ENCODE measurements at places on chromosomes 2 and 18. TPM values are rescaled to one million over a fixed set of nuclear protein-coding genes. Genes with fewer than 3 reads are reported as not detected.
A peak's percentile ranks its signal among the peaks of the same experiment; 100 is the strongest.

Gene UGT1A8
- not detected for total RNA-seq

- DNase-seq: no peak
Observed at GRCh38 chr18:24818441-24818840, 358.0 kb downstream of the HRH4 start.

DNA sequence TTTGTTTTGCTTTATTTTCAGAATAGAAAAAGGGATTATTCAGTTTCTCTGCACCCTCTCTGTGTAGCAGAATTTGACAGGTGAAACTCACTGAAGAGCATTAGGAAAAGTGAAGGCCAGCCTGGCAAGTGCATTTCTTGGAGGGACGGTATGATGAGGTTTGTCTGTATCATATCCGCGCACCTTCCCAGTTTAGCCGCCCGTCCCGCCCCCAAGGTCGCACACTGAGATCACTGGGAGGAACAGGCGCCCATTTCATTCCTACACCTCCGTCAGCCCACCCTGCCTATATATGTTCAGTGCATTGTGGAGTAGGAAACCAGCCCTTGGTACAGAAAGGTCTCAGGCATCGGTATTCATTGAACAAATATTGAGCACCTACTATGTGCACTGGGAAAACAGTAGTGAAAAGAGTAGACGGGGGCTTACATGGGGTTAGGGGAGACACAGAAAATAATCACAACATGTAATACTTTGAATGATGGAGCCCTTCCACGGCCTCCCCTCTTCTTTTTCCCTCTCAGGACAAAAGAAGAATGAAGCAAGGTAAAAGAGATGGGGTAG, 678 bp upstream of the FECH start:
- no peak for DNase-seq

Gene IRS1
- 1.9 TPM for total RNA-seq

GRCh38 chr2:203802342-203803052, 65.1 kb upstream of the CTLA4 start:
- DNase-seq: peak; percentile 28

- no peak for DNase-seq
Observed at GRCh38 chr2:227267410-227268115, 57.5 kb upstream of the MFF start.

Gene FBXO48
- total RNA-seq: 1.3 TPM

DNA sequence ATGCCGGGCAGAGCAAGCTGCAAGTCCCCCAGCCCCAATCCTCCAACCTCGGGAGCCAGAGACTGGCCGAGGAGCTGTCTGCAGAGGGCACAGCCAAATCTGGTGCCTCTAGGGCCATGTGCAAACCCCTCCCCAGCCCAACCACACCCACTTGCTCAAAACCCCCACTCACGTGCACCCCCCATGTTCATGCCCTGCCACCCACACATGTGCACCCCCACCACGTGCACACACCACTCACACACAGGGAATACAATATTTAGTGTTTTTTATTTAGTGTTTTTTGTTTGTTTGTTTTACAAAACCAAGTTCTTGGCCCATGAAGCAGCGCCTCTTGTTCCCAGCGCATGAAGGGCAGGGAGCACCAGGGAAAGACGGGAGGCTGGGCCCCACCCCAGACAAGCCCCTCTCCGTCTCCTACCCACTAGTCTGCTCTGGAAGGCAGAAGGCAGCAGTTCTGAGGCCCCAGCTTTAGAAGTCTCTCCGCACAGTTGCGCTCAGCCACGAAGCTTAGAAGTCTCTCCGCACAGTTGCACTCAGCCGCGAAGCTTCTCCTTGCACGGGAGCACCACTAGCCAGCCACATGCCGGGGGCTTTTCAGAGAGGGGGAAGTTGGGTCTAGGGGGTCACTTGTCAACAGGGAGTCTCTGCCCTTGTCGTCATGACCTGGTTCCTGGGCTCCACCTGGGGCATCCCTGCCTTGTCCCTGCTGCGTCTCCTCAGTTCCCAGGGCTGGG, 276.1 kb upstream of the HDAC4 start:
- DNase-seq: no peak

GRCh38 chr2:62569907-62570841, 64.2 kb upstream of the TMEM17 start:
- DNase-seq: no peak

DNA sequence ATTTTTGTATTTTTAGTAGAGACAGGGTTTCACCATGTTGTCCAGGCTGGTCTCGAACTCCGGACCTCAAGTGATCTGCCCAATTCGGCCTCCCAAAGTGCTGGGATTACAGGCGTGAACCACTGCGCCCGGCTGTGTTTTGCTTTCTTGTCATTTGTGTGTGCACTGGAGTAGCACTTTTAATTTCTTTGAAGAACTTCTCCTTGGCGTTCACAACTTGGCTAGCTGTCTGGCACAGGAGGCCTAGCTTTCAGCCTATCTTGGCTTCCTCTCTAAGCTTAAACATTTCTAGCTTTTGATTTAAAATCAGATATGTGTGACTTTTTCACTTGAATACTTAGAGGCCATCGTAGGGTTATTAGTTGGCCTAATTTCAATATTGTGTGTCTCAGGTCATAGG, 93.0 kb downstream of the COMMD1 start:
- no peak for DNase-seq

GRCh38 chr2:112474844-112475486, 7.0 kb upstream of the TTL start:
- no peak for DNase-seq

Gene NPPC
- total RNA-seq: 0.41 TPM

Gene CCDC178
- not detected for total RNA-seq

Gene MIB1
- total RNA-seq: 45.0 TPM

Gene SH3RF3
- total RNA-seq: 0.78 TPM

- DNase-seq: no peak
Observed at GRCh38 chr2:170823088-170823897, 6.6 kb downstream of the GAD1 start.

GRCh38 chr2:211512806-211513205, 956.4 kb downstream of the CPS1 start:
- DNase-seq: no peak

Gene CNTNAP5
- not detected for total RNA-seq

DNA sequence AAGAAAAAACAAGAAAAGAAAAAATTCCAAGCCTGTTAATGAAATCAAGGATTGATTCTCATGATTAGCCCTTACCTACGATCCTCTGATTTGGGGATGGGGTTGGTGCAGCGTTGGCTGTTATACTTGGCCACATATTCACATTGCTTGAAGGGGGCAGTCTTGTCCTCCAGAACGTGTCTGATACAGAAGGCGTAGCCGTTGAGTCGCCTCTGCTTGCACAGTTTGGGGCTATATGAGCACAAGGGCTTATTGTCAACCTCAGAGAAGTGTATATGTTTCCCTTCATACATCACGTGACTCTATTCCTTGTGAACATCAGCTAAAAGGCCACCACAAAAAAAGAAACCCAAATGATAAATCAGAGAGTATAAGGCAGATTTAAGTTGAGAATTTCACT, 23.2 kb downstream of the INO80D start:
- DNase-seq: no peak

DNA sequence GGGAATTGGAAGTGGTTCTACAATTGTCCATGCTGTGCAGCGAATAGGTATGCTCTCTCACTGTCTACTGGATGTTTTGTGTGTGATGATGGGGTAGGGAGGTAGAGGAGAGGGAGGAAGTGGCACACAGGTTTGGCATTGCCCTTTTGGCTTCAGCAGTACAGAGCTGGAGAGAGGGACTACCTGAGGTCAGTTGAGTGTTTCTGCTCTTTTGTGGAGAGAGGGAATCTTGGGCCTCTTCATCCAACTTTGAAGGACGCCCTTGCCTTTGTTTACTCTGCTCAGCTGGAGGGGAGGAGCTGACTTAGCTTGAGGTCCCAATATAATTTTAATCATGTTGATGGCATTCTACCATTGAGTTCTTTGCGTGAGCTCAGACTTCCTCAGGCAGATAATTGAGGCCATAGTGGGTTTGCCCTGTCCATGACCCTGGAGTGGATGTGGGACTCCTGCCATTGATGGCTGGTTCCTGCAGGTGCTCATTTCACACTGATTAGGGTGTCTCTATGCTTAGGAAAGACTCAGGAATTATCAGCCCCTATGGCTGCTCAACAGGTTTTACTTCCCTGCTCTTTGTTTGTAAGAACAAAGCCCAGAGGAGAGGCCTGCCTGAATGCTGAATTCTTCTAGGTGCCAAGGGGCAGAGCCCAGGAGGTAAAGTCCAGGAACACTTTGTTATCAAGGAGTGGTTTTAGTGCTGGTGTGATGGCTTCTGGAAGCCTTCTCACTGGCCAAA, 7.2 kb downstream of the RPIA start:
- no peak for DNase-seq

DNA sequence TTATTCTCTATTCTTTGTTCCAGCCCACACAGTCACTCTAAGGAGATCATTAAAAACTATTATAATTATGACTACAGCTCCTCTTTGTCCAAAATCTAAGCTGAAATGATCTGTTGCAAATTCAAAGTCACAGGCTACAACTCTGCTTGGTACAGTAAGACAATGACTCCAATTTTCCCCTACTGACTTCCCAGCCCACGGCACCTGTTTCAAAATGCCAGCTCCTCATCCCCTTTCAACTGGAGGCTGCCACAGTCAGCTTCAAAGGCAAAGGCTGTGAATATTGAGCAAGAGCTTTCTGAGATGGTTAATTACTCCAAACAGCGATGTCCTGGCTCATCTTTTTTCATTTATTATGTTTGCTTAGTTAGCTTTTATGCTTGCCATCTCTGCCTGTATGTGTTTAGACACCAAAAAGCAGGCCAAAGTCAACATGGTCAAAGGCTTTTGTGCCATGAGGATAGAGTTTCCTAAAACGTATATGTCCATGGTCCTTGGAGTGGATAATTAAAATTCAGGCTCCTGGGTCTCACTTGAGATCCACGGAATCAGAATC, 141.1 kb downstream of the DOCK10 start:
- no peak for DNase-seq

GRCh38 chr18:13536578-13536977, 189.8 kb downstream of the FAM210A start:
- DNase-seq: no peak

GRCh38 chr18:9835113-9835755, 50.5 kb upstream of the TXNDC2 start:
- DNase-seq: no peak

DNA sequence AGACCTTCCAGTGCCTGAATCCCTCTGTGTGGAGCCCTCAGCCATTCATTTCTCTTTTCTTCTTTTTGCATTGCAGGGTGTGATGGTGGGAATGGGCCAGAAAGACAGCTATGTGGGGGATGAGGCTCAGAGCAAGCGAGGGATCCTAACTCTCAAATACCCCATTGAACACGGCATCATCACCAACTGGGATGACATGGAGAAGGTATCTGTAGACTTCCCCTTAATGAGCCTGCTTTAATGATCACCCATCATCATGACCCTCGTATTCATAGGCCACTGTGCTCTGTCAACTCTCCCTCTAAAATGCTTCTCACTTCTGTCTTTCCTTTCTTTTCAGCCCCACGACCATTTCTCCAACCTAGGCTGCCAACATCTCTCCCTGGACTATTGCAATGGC, 9.5 kb downstream of the ACTG2 start:
- DNase-seq: no peak

Gene VIT
- not detected for total RNA-seq

- no peak for DNase-seq
Observed at GRCh38 chr2:178315488-178315948, 121.2 kb downstream of the OSBPL6 start.

GRCh38 chr2:212523756-212524155, 14.8 kb downstream of the ERBB4 start:
- DNase-seq: no peak

DNA sequence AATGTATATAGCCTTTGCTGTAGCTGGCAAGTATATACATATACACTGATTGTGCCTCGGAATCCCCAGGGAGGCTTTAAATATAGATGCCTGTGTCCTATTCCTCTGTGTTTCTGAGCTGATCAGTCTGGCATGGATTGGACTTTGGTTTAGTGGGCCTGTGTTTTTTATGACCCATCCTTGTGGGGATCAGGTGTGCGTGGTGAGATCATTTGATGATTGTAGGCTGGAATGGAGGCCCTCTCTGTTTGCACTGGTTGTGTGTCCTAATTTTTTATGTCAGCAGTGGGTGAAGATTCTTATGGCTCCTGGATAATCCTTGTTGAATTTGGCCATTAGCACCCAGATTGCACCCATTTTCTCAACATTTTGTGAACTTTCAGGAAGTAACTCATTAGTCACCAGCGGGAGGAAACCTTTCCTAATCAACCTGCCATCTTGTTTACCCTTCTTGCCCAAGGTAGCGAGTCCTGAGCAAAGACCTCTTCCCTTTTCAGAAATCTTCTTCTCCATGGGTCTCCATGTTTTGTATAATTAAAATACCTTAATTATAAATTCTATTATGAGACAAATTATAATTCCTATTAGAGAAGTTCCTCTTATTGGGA, 75.8 kb downstream of the UGGT1 start:
- no peak for DNase-seq

DNA sequence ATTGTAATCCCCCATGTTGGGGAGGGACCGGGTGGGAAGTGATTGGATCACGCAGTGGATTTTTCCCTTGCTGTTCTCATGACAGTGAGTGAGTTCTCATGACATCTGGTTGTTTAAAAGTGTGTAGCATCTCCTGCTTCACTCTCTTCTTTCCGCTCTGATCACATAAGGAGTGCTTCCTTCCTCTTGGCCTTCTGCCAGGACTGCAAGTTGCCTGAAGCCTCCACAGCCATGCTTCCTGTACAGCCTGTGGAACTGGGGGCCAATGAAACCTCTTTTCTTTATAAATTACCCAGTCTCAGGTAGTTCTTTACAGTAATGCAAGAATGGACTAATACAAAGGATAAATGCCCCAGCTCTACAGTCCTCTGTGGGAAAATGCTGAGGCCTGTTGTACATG, 437.5 kb upstream of the NXPH2 start:
- no peak for DNase-seq

Gene POTEF
- not detected for total RNA-seq

DNA sequence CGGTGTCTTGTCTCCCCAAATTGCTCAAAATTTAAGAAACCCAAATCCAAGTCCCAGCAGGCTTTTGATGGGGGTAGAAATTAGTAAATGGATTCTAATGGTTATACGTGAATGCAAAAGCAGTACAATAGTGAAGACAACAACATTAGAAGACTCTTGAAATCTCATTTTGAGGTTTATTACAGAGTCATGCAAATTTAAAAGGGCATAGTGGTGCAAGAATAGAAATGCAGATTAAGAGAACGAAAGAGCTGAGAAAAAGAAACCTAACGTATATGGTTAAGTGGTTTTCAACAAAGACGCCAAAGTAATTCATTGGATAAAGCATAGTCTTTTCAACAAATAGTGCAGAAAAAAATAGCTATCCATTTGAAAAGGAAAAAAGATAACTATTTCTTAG, 33.2 kb upstream of the CXXC1 start:
- DNase-seq: no peak

Gene SPHKAP
- not detected for total RNA-seq

Gene CD226
- total RNA-seq: 85.3 TPM

Gene FAM110C
- total RNA-seq: 5.7 TPM

Gene USP37
- 40.7 TPM for total RNA-seq

GRCh38 chr18:9079818-9080528, 22.5 kb upstream of the NDUFV2 start:
- no peak for DNase-seq

GRCh38 chr18:46624127-46624526, 32.9 kb downstream of the LOXHD1 start:
- DNase-seq: no peak

- no peak for DNase-seq
Observed at GRCh38 chr2:95350774-95351597, 51.5 kb upstream of the FAHD2A start.

Gene UCN
- 0.94 TPM for total RNA-seq

Gene AAK1
- total RNA-seq: 108 TPM

Measured in activated T-helper 2 cell treated with anti-CD3 and anti-CD28 coated beads, Interferon-gamma antibody, Interleukin-2, Interleukin-4, amounts not matched to agents 10 μg/mL and 5 μg/mL and 100 μg/mL, durations not matched to agents 14 hours and 24 hours and 36 hours (primary cell).